ENCODE measurements at places on chromosomes 6 and 20. TPM values are rescaled to one million over a fixed set of nuclear protein-coding genes. Genes with fewer than 3 reads are reported as not detected.

TNFRSF21 gene
- polyA plus RNA-seq, result 4.0 TPM

BANF2 gene
- polyA plus RNA-seq, result not detected

ADGRF1 gene
- polyA plus RNA-seq, result under 0.01 TPM

HLA-DPA1 gene
- polyA plus RNA-seq, result 219 TPM

ZBTB9 gene
- polyA plus RNA-seq, result 4.2 TPM

GRM4 gene
- not detected for polyA plus RNA-seq

ECT2L gene
- polyA plus RNA-seq, result 0.07 TPM
